ENCODE measurements at places on chromosomes 2 and 18.

- DNase-seq: no peak
Observed at GRCh38 chr2:12964904-12965539, 248.3 kb downstream of the TRIB2 start.

GRCh38 chr2:148952621-148953020, 77.6 kb downstream of the KIF5C start:
- no peak for DNase-seq

- no peak for DNase-seq
Observed at GRCh38 chr2:117921520-117921919, 92.3 kb downstream of the CCDC93 start.

DNA sequence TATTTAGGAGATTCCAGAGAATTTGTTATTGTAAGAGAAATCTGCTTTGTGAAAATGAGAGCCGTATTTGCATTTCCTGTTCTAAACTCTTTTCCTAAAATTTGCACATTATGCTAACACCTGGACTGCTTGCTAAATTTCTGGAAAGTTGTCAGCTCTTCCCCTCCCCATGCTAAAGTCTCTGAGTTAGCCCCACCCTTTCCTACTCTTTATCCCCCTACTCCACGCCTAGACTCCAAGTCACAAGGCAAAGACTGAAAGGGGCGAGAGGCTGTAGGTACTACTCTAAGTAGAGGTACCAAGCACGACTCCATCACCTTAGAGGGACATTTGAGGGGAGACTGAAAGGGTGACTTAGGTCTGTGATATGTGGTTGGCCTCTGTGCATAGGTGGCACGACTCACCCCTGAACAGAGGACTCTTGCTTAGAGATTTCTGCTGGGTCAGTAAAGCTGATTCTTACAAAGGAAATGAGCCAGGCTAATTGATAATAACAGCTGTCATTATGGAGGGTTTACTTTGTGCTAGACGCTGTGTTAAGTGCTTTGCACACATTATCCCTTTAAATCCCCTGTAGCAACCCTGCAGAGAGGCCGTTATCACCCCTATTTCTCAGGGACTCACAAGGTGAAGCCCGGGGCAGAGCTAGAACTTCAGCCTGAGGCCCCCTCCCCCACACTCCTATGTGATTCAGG, 373.5 kb downstream of the EN1 start:
- no peak for DNase-seq

GRCh38 chr2:20544153-20544747, 97.4 kb downstream of the RHOB start:
- no peak for DNase-seq

All from activated CD4-positive, alpha-beta T cell treated with anti-CD3 and anti-CD28 coated beads, Interleukin-2, amount 50 U/mL, for 24 hours (primary cell).